Urothelium cell line (cell line): ENCODE measurements at places on chromosomes 2 and 18.

- DNase-seq, result no peak
Measured at GRCh38 chr2:220455351-220455990, 828.0 kb downstream of the SLC4A3 start.

DNA sequence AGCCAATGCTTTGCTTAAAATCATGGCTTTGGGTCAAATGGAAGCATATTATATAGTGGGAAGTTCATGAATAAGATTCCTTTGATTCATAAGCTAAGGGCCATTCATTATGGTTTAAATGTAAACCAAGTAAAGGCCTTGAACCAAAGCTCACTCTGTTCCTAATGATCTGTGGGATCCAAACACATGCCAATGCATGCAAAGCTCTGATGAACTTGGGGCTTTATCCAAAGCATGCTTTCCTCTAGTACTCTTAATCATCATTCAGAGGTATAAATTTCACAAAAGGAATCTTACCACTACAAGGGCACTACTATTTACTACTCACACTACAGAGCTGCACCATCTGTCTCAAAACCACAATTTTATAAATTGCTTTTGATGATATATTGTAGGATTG lies 102.8 kb upstream of the RBMS1 start:
- DNase-seq, result no peak

GRCh38 chr2:233412405-233412804 lies 58.1 kb downstream of the DGKD start:
- no peak for DNase-seq

DNA sequence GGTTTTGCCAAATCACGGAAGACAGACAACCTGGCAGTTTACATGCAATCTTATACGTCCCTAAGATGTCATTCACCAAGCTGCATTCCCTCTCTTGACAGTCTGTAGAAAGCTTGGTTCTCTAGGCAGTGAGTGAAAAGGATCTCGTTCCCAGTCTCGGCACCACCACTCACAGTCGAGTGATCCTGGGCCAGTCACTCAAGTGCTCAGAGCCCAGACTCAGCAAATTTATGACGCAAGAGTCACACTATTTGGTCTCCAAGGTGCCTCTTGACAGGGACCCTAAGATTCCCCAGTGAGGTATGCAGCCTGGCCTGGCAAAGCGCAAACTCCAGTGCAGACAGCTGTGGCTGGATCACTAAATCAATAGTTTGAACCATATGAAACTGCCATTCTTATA lies 77.9 kb downstream of the EIPR1 start:
- DNase-seq, result no peak

DNA sequence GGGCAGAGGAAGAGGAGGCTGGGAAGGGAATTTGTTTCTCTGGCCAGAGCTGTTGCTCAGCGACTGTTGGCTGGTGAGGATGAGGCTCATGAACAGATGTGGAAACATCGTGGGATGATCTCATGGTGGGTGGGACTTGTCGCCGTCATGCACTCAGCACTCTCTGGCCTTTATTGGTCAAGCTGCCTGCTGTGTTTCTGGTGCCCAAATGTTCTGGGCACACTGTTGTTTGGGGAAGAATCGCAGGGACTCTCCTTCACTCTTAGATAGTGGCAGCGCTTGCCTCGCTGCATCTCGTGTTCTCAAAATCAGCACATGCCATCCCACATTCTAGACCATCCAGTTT lies 145.6 kb downstream of the AGAP1 start:
- peak; percentile 41 for DNase-seq

DNA sequence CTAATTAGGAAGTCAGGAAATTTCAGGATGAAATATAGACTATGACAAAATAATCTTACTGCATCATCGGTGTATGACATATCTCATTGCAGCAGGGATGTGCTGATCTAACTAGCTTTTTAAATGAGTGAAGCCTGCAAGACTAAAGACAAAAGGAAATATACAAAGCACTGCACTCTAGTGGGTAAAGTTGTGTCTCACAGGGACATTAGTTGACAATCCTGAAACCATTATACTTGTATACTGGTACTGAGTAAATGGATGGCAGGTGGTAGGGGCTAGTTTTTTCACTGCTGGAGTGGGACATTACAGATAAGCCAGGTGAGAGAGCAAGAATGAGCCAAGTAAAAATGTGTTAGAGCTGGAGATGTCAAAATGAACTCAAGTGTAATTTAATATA lies 317.5 kb upstream of the RAB6C start:
- DNase-seq, result no peak

DNA sequence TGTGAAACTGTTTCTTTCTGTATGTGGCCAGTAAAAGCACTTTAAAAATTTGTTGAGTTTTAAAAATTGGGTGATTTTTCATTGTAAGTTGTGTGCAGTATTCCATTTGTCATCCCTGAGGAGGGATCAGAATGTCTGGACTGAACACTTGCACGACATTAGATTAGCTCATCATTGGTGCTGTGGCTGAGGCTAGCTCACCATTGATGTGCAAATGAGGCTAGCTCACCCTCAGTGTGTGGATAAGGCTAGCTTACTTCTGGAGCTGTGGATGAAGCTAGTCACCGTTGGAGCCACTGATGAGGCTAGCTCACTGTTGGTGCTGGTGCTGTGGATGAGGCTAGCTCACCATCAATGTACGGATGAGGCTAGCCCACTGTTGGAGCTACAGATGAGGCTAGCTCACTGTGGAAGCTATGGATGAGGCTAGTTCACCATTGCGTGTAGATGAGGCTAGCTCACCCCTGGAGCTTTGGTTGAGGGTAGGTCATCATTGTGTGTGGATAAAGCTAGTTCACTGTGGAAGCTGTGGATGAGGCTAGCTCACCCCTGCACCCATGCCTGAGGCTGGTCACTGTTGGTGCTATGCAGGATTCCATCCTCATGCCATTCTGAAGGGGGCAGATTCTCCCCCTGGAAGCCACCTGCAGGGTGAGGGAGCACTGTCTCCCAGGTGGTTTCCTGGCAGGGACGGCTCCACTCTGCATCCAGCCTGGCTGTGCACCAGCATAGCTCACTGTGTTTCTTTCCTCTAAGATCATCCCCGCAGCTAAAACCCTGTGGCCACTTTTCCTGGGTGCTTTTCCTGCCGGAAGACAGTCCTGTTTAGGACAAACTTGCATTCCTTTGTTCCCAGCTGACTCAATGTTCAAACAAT lies 101.1 kb downstream of the TWIST2 start:
- no peak for DNase-seq

DNA sequence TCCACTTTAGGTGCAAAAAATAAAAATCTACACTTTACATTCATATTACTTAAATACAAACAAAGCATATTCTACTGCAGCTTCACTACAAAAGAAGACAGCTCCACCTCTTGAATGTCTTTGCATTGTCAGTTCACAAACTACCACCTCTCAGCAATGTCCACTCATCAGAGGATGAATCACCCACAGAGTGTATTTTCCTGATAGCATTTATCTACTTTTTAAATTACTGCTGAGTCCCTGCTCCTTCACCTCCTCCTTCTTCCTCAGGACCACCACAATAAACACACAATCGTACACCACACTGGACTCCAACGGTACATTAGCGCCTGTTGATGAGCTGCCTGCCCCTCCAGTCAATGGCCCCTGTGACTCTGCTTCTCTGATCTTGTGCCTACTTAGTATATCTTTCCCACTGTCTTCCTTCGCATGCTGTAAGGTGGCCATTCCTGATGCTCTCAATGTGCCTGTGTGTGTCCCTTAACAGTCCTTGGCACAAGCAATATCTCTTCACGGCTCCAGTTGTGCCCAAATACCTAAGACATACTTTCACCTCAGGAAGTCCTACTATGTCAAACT lies 120.9 kb downstream of the DHRS9 start:
- no peak for DNase-seq

DNA sequence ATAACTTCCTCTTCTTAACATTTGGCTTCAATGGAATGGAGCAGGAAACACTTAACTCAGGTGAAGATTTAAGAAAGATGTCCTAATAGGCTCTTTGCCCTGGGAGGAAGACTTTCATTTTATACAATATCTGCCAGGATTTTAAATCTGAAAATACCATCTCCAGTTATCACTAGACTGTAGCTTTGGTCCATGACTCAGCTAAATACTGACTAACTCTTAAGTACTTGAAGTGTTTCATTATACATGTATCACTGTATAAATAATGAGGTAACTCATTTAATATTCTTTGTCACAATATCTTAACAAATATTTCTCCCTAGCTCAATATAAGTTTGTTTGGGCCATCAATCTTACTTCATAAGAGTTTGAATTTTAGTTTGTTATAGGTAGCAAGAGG lies 34.7 kb downstream of the RBKS start:
- DNase-seq, result no peak

DNA sequence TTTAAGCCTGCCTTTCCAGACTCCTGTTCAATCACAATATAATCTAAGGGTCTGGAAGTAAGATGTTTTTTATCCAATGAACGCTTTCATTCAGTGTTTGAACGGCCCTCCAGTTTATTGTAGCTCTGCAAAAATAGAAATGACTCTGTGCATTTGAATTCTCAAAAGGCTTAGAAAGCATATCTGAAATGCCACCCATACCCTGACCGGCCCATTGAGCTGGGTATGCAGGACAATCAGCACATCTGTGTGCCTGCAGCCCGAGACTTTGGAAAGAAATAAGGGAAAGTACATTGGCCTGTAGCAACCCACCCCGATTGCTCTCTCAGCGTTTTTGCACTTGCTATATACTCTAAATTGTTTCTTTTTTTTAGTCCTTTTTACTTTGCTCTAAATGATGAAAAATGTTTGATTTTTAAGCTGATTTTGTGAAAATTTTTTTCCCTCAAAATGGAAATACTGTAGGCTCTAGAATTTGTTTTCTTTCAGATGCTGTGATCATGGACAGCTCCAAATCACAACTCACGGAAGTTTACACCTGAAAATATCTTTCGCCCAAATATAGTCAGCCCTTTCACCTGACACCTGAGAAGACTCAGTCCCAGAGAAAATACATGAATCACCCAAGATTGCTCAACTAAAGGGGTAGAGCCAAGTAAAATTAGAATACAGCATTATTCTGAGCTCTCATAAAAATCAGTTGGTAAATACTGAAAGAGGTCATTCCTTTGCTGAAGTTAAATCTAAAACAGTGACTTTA lies 194.5 kb upstream of the SIX3 start:
- DNase-seq, result no peak
